SW 1271 (cell line): ENCODE measurements at places on chromosomes 2 and 18.

GRCh38 chr2:128379021-128380015, 60.6 kb upstream of the HS6ST1 start:
- DNase-seq: no peak

GRCh38 chr2:152200565-152201465, 25.3 kb upstream of the STAM2 start:
- peak; percentile 96 for DNase-seq

GRCh38 chr2:176111309-176111663, 4.2 kb downstream of the HOXD11 start:
- no peak for DNase-seq

GRCh38 chr2:56100791-56101312, 82.9 kb upstream of the CCDC85A start:
- no peak for DNase-seq

GRCh38 chr2:223918671-223919134, 26.4 kb downstream of the WDFY1 start:
- DNase-seq: no peak

- no peak for DNase-seq
These were observed 6.3 kb downstream of the ANKRD53 start for GRCh38 chr2:70984576-70985282.

DNA sequence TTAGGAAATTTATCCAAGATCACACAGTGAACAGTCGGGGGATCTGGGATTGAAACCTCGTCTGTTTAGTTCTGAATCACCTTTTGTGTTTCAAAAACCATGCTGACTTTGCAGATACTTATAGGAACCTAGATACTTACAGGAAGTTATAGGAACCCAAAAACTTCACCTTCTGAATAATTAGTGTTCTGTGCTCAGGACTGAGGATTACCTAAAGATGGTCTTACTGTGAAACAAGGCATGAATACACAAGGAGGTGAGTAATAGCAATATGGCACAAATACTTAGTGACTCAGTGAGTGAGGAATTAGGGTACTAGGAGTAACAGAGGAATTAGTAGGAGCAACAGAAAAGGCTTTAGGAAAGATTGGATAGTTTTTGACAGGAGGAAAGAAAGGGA, 145.5 kb downstream of the LRATD1 start:
- no peak for DNase-seq

DNA sequence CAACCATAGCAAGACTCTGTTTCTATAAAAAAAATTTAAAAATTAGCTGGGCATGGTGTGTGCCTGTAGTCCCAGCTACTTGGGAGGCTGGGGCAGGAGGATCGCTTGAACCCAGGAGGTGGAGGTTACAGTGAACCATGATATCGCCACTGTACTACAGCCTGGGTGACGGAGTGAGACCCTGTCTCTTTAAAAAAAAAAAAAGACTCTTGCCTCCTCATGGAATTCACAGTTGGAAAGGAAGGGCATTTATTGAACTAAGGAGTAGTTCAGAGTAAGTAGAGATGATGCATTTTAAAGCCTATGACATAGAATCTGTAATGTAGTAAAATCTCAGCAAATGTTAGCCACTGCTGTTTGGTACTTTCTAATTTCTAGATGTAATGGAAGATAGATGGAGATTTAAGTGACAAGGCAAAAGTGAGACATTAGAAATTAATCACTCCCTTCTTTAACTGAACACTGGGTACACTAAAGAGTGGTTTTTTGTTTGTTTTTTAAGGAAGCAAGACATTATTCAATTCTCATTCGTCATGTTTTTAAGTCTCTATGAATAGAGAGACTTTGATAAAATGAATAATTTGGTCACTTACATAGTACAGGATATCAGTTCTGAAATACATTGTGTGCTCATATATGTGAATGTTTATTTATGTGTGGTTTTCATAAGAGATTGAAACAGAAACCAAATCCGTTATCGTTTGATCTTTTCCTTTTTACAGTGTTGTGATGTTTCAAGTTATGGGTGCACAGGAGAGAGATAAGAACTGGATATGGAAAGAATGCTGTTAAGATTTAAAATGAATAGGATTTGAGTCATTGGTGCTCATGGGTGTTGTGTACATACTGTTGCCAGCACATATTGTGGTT, 186.1 kb upstream of the STON1 start:
- DNase-seq: no peak

- DNase-seq: peak; percentile 16
These were observed 70.4 kb downstream of the KCTD1 start for GRCh38 chr18:26477828-26478466.

GRCh38 chr2:16617282-16618266, 48.1 kb downstream of the CYRIA start:
- DNase-seq: no peak

- no peak for DNase-seq
These were observed 7.6 kb upstream of the SERPINB12 start for GRCh38 chr18:63534615-63535014.

- DNase-seq: no peak
These were observed 95.9 kb upstream of the SPTBN1 start for GRCh38 chr2:54360055-54360792.

DNA sequence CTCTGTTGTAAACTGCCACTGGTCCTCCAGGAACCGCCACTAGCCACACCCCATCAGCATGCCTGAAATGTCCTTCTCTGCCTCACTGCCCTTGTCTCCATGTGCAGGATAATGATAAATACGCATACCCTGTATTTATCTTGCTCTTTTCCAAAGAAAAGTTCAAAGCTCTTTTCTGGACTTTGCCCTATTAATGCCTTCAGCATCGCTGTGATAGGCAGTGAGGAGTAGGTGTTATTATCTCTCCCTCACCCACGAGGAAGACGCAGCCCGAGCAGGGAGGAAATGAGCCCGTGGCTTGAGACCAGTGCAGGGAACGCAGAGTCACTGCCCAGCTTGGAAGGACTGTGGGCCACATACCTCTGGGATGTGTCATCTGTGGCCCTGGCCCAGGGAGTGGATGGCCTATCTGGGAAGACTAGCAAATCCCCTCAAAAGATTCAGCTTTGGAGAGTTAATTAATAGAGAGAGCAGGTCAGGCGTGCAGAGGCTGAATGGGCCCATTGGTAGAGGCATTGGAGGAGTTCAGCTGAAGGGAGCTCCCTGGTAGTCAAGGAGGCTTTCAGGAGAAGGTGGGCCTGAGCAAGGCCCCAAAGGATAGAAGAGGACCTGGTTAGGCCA, 39.5 kb upstream of the MCFD2 start:
- DNase-seq: peak; percentile 68

GRCh38 chr2:109340381-109340780, 211.4 kb downstream of the SH3RF3 start:
- no peak for DNase-seq

DNA sequence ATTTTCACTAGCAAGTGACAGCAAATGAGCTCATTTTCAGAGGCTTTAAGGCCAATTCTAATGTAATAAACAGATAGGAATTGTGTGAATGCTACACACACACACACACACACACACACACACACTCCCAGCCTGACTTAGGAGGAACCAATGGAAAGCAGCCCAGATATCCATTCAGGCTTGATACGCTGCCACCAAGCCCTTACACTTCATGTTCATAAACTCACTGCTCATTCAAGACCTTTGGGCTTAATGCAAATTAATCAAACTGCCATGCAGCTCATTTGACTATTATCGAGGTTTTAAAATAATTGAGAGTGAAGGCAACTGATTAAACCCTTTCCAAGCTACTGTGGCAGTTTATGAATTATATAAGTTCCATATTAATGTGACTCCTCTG, 298.9 kb upstream of the NCKAP5 start:
- DNase-seq: no peak

- peak; percentile 32 for DNase-seq
These were observed 479.1 kb downstream of the MBD2 start for GRCh38 chr18:53745224-53745967.

DNA sequence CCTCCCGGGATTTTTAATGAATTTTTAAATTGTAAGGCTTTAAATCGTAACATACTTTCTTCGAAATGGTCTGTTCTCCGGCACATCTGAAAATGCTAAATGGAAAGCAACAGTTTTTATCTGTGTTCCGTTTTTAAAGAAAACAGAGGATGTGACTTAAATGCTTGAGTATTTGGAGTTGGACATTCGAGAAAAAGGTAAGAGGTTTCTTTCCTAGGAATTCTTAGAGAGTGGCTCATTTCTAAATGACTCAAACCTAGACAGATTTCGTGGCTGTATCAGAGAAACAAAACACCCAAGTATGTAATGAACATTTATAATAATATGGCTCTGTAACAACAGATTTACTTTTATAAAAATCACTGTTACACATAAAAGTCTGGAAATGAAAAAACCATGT, 177.6 kb upstream of the CCDC68 start:
- DNase-seq: no peak

DNA sequence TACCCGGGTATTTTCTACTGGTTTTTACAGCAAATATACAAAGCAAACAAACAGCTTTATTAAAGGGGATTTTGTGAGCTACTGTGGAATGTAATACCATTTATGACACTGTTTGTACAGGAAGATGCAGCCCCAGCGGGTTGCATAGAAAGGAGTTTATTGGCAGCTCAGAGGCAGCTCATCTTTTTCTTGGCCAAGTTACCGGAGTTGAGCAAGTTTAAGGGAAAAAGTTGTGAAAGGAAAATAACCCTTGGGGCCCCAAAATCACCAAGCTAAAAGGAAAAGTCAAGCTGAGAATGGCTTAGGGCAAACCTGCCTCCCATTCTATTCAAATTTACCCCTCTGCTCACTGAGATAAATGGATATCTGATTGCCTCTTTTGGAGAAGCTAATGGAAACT, 60.8 kb downstream of the MOB4 start:
- no peak for DNase-seq

DNA sequence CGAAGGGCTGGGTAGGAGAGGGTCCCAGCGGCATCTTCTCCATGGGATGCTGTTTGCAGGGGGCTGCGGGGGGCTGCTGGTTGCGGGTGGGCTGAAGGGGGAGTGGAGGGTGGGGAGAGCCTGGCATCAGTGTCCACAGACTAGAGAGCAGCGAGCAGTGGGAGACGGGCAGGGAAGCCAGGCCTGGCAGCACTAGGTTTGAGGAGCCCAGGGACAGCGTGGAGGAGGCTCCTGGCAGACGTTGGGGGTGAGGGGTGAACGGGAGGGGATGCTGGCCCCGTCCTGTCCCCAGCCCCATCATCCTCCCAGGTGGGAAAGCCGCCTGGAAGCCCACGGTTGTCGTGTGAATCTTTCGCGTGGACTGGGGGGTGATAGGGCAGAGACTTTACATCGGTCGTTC, 48.2 kb upstream of the TFCP2L1 start:
- no peak for DNase-seq

- DNase-seq: no peak
These were observed 22.2 kb downstream of the GRHL1 start for GRCh38 chr2:9973690-9974089.

GRCh38 chr18:29712785-29713184, 1329.8 kb downstream of the DSC3 start:
- DNase-seq: no peak

DNA sequence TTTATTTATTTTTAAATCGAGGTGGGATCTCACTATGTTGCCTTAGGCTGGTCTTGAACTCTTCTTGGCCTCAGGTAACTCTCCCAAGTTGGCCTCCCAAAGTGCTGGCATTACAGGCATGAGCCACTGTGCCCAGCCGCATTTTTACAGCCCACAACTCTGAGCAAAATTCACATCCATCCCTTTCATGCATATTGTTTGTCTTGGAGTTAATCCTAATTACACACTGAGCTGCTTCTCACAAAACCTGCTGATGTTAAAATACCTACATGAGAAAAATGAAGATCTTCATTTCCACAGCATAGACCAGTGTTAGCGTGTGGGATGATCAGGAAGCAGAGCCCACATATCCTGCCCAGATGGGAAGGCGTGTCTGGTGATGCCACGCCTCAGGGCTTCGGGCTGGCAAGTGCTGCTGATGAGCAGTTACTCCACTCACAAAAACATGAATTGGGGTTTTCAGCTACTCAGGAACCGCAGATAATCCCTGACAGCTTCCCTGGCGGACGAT, 14.6 kb downstream of the ITGB1BP1 start:
- no peak for DNase-seq

GRCh38 chr2:150234787-150235446, 252.6 kb downstream of the RND3 start:
- DNase-seq: no peak

GRCh38 chr2:126658905-126659561, 3.1 kb downstream of the GYPC start:
- no peak for DNase-seq

DNA sequence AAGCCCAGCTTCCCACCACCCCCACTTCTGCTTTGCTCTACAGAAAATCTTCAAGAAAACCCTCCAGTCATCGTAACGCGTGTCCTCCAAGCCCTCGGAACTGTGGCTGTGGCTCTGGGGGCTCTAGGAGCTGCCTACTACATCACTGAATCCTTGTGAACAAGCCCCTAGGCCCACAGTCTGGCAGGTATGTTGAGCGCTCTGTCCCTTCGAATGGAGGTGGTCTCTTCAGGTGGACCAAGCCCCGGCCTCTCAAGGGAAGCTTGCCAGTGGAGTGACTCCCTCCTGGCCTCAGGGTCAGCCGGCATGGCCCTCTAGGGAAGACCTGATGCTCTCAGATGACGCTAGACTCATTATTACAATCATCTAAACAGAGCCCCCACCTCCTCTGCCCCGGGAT, 6.7 kb downstream of the SPATA3 start:
- no peak for DNase-seq

DNA sequence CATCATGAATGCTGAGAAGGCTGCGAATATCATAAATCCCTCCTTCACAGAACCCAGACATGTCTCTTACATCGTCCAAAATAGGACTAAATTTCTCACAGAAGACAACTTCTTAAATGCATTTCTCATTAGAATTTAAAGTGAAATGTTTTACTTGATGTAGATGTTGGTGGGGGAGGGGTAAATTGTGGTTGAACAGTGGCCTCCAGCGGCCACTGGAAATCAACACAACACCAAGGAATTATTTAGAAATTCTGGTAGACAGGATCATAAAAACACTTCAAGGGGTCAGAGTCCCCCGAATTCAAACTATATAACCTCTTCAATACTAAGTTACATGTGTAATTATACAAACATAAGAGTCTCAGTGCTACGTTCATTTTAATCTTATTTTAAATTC, 135.9 kb downstream of the ABCA12 start:
- peak; percentile 38 for DNase-seq

DNA sequence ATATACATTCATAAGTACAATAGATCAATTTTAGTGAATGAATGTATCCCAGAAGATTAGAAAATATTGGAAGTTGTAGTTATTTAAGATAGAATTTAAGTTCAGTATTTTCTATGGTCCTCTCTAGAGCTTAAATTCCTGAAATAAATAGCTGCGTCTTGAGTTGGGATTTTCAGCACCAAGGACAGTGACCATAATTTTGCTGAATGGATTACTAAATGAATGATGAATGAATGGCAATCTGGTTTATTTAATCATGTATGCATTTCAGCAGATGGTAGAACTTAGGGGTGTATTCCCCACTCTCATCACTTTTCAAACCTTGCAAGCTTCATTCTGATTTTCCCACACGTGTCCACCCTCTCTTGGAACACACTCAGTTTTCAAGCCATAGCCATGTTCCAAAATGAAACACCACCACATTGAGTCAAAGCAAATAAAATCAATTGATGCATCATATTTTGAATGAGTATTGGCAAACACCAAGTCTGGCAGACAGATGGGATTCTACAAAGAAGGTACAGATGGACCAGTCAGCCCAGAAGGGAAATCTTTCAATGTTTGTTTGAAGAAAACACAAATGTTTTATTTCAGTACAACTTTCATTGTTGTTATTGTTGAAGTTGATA, 362.2 kb upstream of the NXPH2 start:
- DNase-seq: no peak

- DNase-seq: no peak
These were observed 79.4 kb downstream of the EPAS1 start for GRCh38 chr2:46376586-46376985.

GRCh38 chr2:78980152-78980465, 45.4 kb upstream of the REG3G start:
- DNase-seq: no peak
